ENCODE measurements at places on chromosomes 5 and 9. TPM values are rescaled to one million over a fixed set of nuclear protein-coding genes. Genes with fewer than 3 reads are reported as not detected.

Gene PIP5K1B
- 50.1 TPM for total RNA-seq

Gene F2RL1
- total RNA-seq: 1.7 TPM

Gene GARNL3
- 10.0 TPM for total RNA-seq

Gene CCL27
- total RNA-seq: not detected

Gene SUSD1
- total RNA-seq: 9.4 TPM

Gene MCTP1
- 16.1 TPM for total RNA-seq

Gene CNTLN
- total RNA-seq: 5.3 TPM

All from left cardiac atrium (tissue), 4 donors.